ENCODE measurements at places on chromosomes 5 and 9. TPM values are rescaled to one million over a fixed set of nuclear protein-coding genes. Genes with fewer than 3 reads are reported as not detected.

Gene BNC2
- polyA plus RNA-seq, result 0.01 TPM

DNA sequence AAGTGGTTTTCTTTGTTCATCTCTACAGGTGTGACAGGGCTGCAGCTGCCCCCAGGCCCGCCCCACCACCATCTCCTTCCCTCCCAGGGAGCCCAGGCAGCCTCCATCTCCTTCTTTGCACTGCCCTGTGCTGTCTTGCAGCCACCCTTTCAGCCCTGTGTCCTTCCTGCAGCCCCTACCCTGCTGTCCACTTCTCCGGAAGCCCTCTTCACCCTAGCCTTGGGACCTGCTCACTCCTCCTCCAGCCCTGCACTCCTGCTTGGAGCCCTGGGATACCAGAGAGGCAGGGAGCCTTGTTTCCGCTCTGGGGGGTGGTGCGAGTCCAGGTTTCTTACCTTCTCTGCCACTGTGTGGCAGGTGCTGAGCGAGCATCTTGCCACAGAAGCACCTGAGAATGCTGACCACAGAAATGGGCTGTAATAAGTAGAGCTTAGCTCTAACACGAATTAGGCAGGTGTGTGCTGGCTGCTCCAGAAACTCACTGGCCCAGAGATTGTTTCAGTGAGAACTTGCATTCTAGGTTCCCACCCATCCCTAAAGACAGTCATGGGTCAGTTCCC, 51.3 kb upstream of the GADD45G start:
- no peak for DNase-seq

Gene CCL21
- not detected for polyA plus RNA-seq

DNA sequence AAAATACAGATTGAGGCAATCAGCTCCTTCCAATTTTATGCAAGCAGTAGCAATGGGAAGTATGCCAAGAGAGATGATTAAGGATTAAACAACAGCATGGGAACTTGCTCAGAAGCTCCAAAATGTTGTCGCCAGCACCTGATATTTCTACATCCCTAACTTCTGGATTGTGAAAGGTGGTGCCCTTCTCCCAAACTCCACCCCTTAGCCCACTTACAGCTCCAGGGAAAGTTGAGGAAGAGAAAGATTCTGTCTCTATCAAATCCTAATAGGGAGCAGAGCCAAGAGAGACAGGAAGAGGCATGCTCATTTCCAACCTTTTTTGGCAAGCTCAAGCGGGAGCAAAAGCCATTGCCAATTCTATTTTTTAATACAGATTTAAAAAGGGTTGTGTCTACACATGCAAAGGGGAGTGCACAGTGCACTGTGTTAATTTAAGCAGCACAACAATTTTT, 92.4 kb upstream of the NR3C1 start:
- no peak for DNase-seq

Gene SPATA31A7
- not detected for polyA plus RNA-seq

Gene PFN3
- polyA plus RNA-seq, result not detected

DNA sequence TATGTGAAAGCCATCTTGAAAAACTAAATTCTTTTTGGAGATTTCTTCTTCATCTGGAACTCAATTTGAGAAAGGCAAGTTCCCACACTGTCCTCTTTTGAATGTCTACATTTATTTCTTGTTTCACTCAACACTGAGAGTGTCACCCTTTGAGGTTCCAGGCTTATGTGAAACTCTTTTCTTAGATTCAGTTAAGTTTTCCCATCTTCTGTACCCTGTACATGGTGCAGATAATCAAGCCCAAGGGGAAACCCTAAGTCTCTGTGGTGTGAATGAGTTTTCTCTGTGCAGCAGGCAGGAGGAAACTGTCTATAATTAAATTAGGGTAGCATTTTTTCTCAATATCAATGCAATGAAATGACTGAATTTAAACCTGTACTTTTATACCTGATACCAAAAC, 72.3 kb upstream of the PRLR start:
- DNase-seq, result no peak

Gene ADAMTSL2
- polyA plus RNA-seq, result not detected

GRCh38 chr9:84538879-84539278, 130.7 kb upstream of the NTRK2 start:
- DNase-seq, result no peak

GRCh38 chr9:75979362-75979761, 88.9 kb downstream of the PCSK5 start:
- no peak for DNase-seq

DNA sequence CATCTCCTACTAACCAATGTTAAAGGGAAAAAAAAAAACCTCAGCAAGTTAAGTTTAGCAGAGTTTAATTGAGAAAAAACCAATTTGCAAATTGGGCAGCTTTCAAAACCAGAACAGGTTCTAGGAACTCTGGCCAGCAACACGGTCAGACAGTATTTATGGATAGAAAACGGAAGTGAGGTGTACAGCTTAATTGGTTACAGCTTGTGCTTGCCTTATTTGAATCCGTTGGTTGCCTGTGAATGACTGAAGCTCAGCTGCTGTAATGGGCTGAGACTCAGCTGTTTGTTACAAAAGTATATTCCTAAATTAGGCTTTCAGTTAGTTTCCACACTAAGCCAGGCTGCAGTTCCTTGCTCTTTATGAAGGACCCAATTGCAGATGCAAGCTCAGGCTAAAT, 217.0 kb downstream of the SREK1 start:
- no peak for DNase-seq

Gene ZBTB34
- 3.8 TPM for polyA plus RNA-seq

DNA sequence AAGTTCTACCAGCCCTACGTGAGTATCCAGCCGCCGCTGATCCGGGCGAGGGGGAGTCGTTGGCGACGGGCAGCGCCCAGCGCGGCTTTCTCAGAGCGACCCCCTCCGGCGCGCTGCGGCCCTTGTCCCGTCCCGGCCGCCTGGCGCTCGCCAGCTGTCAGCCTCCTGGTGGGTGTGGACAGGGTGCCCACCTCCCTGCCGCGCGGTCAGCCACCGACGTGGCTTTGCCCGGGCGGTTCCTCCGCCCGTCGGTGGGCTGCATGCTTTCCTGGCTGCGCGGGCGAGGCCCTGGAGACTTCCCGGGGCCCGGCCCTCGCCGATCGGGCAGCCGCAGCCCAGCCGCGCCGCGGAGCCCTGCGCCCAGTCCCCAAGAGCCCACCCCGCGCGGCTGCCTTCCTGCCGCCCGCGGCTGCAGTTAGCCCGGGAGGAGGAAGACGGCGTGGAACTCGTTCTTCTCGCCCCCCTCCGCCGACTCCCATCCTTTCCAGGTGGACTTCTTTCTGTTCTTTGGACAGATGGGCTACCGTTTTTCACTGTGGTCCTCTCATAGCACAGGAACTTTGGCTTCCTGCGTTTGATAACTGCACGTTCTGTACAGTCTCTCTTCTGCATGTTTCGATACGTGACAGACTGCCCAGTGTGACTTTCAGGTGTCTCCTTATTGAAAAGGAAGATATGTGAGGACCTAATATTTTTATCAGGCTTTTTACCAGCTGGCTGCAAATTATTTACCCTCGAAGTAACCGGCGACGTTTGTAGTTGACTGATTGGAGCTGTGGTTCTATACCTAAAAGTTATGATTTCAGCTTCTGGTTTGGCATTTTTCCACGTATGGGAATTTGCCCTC, 577 bp downstream of the AP3S1 start:
- no peak for DNase-seq

Gene FOXD4L6
- not detected for polyA plus RNA-seq

Gene ELOVL7
- 0.36 TPM for polyA plus RNA-seq

GRCh38 chr5:91706785-91707520, 323.8 kb upstream of the ARRDC3 start:
- no peak for DNase-seq

DNA sequence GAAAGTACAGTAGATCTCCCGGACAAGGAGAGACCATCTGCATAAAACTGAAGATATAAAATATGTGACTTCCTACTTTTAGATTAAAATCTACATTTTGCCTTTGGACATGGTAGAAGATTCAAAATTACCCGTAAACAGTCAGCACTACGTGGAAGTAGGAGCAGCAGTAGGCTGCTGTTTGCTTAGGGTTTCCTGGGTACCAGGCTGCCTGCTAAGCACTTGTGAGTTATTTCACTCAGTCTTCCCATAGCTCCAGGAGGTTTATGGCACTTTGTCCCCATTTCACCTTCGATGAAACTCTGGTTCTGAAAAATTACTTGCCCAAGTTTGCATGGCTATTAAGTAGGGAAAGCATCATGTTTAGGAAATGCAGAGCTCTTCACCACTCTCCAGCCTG, 92.6 kb downstream of the STK32A start:
- no peak for DNase-seq

Gene THOC3
- polyA plus RNA-seq, result 30.9 TPM

Gene NPR3
- not detected for polyA plus RNA-seq

Gene NLN
- 1.7 TPM for polyA plus RNA-seq

DNA sequence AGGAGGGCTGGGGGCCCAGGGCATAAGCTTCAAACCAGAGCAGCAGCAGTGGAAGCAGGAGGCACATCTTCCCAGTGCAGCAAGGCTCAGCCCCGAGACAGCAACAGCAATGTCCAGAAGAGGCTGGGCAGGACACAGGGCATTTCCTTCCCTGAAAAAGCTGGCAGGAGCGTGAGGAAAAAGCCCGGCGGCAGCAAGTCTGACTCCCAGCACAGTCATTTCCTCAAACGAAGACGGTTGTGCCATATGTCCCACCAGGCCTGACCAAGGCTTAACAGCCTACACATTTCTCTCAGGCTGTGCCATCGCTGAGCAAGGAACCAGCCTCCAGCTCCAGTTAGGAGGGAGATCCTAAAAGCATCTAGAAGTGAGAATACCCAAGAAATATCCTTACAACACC, 74.5 kb downstream of the APTX start:
- DNase-seq, result no peak

Gene PCDHGA5
- 0.07 TPM for polyA plus RNA-seq

DNA sequence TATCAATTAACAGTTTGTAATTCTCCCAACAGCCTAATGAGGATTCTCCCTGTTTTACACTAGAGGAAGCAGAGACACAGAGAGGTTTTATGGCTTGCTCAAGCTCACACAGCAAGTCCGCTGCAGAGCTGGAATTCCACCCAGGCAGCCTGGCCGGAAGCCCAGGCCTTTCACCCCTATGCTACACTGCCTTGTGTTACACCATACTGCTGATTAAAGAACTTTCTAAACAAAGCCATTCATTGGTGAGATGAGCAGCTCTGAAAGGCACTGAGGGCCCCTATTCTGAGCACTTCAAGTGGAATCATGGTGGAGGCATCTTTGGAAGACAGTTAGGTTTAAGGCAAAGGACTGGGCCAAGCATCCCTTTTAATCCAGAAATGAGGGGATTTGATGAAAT, 14.7 kb upstream of the LARP1 start:
- no peak for DNase-seq

GRCh38 chr5:146947181-146947941, 68.8 kb upstream of the PPP2R2B start:
- DNase-seq, result no peak

GRCh38 chr9:123715258-123715657, 214.7 kb downstream of the DENND1A start:
- DNase-seq, result no peak

- DNase-seq, result no peak
These were observed 157.7 kb downstream of the SLF1 start for GRCh38 chr5:94776167-94776566.

Gene PCDHGA1
- 0.17 TPM for polyA plus RNA-seq

GRCh38 chr9:37503736-37504135, 18.0 kb downstream of the POLR1E start:
- DNase-seq, result no peak

DNA sequence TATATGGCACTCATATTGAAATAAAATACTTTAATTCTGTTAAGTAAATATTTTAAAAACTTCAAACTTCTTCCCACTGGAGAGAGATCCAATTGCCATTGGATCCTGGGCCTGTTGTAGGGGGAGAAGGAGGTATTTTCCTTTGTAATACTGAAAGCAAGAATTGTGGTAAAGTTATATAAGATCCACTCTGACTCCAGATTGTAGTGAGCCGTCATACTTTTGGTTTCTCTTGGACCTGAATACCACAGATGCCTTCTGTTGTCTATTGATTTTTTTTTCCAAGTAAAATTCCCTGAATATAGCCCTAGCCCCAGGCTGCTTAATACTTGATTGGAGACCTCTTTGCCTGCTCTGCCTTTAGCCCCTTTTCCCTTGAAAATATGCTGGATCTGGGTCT, 86.9 kb downstream of the ATG10 start:
- no peak for DNase-seq

Gene LRRC26
- not detected for polyA plus RNA-seq

Gene HACD4
- 4.5 TPM for polyA plus RNA-seq

GRCh38 chr5:175752826-175753535, 95.1 kb downstream of the HRH2 start:
- DNase-seq, result no peak

- no peak for DNase-seq
These were observed 19.5 kb downstream of the B4GALT1 start for GRCh38 chr9:33147416-33148169.

Gene PLAC8L1
- not detected for polyA plus RNA-seq

GRCh38 chr5:91283899-91284298, 99.2 kb downstream of the ARRDC3 start:
- DNase-seq, result no peak

DNA sequence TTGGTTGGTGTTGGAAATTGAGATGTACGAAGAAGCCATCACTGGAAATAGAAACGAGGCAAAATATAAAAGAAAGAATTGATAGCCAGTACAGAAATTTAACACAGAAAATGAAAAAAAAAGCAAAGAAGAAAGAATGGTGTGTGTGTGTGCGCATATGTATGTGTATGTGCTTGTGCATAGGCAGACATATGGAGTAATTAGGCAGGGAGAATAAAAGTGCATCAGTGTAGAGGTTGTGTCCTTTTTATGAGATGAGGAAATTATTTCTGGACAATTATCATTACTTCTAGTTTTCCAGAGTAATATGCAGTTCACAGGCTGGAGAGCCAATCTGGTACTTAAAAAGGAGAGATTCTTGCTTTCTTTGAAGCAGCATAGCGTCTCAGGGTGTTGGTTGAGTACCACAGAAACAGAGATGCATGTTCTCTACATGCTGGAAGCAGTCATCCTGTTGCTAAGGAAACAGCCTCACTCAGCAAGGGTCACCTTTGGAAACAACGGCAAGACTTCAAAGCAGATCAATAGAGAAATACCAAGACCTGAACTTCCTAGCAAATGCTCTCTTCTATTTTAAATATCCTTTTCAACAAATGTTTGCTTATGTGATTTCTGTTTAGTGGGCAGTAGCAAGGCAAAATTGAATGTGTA, 172.7 kb downstream of the TAF11L14 start:
- DNase-seq, result no peak
